ENCODE measurements at places on chromosomes 13 and 19.

DNA sequence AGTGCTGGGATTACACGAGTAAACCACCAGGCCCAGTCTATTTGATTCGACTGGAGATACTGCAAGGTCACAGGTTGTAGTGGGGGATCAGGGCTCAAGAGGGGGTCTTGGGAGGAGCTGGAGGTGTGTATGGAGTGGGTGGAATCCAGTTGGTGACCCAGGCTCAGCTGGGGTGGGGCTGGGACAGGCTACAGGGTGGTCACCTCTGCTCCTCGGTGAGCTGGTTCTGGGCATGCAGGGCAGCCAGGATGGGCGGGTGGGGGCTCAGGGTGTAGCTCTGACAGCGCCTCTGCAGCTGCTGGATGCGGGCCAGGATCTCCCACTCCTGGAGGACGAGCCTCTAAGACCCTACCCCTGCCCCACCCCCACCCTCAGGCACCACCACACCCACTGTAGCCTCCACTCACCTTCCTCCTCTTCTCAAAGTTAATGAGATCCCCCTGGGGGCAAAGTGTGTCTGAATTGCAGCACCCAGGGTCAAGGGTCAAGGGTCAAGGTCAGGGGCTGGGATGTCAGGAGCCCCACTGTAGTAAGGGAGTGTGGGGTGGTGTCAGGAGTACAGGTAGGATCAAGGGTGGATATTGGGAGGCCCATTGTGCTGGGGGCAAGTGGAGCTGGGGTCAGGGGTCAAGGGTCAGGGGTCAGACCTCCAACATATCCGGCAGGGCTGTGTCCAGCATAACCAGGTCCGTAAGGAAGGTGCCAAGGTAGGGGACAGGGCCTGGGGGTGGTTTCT is 17.1 kb downstream of the RGL3 start:
- DNase-seq: no peak

DNA sequence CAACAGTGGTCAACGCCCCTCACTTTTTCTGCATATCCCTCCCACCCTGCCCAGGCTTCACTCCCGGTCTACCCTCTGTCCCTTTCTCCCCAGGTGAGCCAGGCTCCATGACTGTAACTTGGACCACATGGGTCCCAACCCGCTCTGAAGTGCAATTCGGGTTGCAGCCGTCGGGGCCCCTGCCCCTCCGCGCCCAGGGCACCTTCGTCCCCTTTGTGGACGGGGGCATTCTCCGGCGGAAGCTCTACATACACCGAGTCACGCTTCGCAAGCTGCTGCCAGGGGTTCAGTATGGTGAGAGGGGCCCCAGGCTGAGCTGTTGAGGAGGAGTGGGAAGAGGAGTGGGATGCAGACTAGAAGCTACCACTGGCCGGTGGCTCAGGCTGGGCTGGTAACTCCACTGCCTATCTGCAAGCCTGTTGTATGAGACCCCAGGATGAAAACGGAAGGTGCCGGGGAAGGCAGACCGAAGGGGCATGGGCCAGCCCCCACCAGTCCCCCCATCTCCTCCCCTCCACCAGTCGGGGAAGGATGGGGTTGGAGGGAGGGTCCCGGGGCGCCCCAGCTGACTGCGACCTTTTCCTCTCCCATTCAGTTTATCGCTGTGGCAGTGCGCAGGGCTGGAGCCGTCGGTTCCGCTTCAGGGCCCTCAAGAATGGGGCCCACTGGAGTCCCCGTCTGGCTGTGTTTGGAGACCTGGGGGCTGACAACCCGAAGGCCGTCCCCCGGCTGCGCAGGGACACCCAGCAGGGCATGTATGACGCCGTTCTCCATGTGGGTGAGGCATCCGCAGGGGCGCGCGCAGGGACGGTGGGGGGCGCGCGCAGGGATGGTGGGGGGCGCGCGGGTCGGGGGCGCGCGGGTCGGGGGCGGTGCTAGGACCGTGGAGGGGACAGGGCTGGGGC is 14.4 kb downstream of the ACP7 start:
- DNase-seq: no peak

GRCh38 chr13:45415112-45415511 is 3.1 kb downstream of the SLC25A30 start:
- DNase-seq: no peak

DNA sequence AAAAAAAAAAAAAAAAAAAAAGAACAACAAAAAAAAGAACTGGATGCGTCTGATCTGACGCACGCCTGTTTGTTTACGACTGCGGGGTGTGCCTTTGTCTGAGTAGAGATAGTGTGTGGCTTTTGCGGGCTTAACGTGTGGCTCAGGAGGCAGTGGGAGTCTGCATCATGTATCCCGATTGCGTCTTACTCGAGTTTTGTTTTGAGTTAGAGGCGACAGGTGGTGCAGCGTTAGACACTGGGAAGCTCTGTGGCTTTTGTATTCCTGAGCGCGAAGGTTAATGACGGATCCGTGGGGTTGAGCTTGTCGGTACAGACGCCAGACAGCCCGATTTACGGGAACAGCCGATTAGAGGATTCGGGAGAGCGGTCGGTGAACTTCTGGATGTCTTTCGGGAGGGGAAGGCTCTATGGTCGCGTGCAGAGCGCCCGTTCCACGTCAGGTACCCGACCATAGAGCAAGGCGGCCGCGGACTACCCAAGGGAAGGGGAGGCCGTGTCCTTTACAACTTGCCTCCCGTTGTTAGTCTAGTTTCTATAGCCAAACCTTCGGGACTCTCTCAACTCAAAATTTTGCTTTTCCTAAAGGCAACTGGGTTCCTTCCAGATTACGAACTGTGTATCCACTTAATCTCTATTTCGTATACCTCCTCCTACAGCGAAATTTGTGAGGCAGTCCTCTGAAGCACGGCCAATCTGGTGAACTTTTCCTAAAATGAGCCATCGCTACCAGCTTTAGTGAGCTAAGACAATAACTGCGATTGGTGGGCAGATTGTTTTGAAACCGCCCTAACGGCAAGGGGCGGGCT is 926 bp upstream of the HNRNPUL1 start:
- DNase-seq: peak; percentile 76

- no peak for DNase-seq
Measured at GRCh38 chr13:92354583-92354982, 872.0 kb upstream of the GPC6 start.

GRCh38 chr13:47896546-47896945 is 104.5 kb downstream of the SUCLA2 start:
- DNase-seq: no peak

- DNase-seq: no peak
Measured at GRCh38 chr13:40333226-40333625, 333.2 kb downstream of the FOXO1 start.

GRCh38 chr19:56106397-56106849 is 14.7 kb downstream of the ZNF787 start:
- no peak for DNase-seq

- no peak for DNase-seq
Measured at GRCh38 chr13:65830411-65831205, 1399.5 kb downstream of the PCDH9 start.

GRCh38 chr19:55443824-55444480 is 852 bp upstream of the SHISA7 start:
- DNase-seq: no peak

DNA sequence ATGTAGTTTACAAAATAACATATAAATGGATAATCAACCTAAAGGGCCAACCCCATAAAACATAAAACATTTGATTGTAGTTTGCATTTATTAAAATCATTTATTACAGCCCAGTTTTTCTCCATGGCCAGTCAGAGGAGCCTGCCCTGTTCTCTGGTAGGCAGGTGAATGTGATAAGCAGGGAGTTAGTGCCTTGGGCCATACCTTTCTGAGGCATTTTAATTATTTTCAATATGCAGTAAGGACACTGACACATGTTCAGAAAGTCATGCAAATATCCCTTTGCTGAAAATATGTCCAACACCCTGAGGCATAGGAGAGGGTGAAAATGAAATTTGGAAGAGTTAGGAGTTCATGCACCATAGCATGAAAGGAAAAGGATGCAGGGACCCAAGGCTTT is 242.6 kb upstream of the EDNRB start:
- DNase-seq: no peak

DNA sequence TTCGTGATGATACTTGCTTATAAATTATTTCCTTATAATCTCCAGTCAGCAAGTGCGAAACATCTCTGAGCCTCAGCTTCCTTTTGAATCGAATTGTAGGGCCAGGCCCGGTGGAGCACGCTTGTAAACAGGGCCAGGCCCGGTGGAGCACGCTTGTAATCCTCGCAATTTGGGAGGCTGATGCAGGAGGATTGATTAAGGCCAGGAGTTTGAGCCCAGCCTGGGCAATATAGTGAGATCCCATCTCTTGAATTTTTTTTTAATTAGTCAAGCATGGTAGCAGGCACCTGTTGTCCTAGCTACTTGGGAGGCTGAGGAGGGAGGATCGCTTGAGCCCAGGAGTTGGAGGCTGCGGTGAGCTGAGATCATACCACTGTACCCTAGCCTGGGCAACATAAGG is 116.2 kb upstream of the MCF2L start:
- DNase-seq: no peak

GRCh38 chr19:50722201-50723013 is 757 bp upstream of the CLEC11A start:
- DNase-seq: no peak

DNA sequence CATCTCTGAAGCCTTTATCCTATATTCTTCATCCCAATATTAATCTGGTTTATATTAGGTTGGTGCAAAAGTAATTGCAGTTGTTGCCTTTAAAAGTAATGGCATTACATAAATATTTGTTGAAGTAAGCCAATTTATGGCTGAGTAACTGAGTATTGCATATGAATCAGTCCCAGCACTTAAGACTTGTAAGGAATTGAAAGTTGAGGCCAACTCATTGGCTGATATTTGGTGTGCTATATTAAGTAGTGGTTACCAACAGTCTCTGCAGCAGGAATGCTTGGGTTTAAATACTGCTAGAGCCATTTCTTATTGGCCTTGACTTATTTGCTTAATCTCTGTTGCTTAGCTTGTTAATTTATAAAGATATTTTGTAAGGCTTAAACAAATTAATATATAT is 460.7 kb downstream of the GPC6 start:
- DNase-seq: no peak

GRCh38 chr19:3580156-3580934 is 4.9 kb upstream of the GIPC3 start:
- DNase-seq: no peak

GRCh38 chr19:28563964-28564921 is 648.7 kb downstream of the UQCRFS1 start:
- DNase-seq: no peak

- no peak for DNase-seq
Measured at GRCh38 chr19:14542711-14543328, 13.4 kb downstream of the TECR start.

- DNase-seq: no peak
Measured at GRCh38 chr13:65275838-65276630, 1954.1 kb downstream of the PCDH9 start.

DNA sequence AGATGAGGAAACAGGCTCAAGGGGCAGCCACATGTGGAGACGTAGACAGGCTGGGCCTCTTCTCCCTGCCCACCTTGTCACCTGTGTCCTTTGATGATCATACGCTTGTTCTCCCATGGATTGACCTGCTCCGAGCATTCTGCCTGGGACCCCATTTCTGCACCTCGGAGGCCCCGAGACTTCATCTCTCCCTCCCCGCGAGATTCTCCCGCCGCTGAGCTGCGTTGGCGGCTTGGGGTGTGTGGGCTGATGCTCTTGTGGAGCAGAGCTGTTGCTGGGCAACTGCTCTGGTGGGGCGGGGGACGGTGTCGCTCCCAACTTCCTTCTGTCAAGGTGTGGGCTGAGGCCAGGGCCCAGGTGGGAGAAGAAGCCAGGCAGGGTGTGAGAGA is 22.1 kb downstream of the MAST3 start:
- DNase-seq: peak; percentile 46

GRCh38 chr13:35839806-35840205 is 291.4 kb downstream of the DCLK1 start:
- DNase-seq: no peak

GRCh38 chr13:38577048-38577447 is 109.8 kb upstream of the FREM2 start:
- no peak for DNase-seq

GRCh38 chr13:20401931-20402856 is 123.5 kb downstream of the CRYL1 start:
- DNase-seq: no peak

GRCh38 chr19:54905803-54906511 is at the start of gene NCR1:
TSS of gene NCR1 (plus strand) at chr19:54906148. CDS start at chr19:54906188, 40 bp downstream.
- no peak for DNase-seq

GRCh38 chr13:21328836-21329477 is 130.1 kb downstream of the ZDHHC20 start:
- DNase-seq: no peak

GRCh38 chr19:19107654-19108053 is 30.6 kb downstream of the TMEM161A start:
- DNase-seq: no peak

DNA sequence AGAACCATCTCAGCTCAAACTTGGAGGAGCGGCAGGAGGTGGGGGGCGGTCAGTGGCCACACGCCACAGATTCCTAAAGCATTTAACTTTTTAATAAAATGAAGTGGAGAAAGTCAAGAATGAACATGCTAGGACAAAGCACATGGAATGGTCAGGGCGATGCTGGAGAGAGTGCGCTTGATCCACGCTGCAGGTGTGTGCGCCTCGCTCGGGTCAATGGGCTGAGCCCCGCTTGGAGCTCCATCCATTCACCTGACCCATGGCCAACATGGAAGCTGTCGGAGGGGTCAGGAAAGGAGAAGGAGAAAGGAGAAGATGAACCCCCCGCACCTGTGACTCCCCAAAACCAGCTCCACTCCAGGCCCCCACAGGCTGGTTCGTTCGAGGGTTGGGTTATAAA is 41.8 kb downstream of the SUGP2 start:
- no peak for DNase-seq

GRCh38 chr19:36265064-36265463 is 50.2 kb downstream of the ZNF146 start:
- no peak for DNase-seq

- DNase-seq: no peak
Measured at GRCh38 chr13:43432958-43433357, 353.8 kb downstream of the ENOX1 start.

GRCh38 chr13:77345150-77345780 is 18.4 kb upstream of the MYCBP2 start:
- no peak for DNase-seq
